ENCODE measurements at places on chromosomes 6 and 20.

- no peak for DNase-seq
Observed at GRCh38 chr6:157280157-157280556, 43.2 kb downstream of the TMEM242 start.

DNA sequence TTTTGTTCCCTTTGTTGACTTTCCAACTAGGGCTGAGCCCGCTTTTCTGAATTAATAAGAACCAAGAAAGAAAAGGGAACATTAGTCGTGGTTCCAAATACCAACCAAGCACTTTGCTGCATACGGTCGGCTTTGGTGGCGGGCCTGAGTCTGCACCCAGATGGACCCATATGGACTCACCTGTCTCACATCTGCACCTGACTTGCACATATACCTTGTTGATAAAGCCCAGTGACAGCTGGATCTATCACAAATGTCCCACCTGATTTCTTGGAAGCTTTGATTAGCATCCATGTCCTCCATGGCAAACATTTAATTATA lies 39.0 kb downstream of the TPD52L1 start:
- DNase-seq, result no peak

- DNase-seq, result no peak
Observed at GRCh38 chr6:159444056-159444760, 248.8 kb downstream of the SOD2 start.

DNA sequence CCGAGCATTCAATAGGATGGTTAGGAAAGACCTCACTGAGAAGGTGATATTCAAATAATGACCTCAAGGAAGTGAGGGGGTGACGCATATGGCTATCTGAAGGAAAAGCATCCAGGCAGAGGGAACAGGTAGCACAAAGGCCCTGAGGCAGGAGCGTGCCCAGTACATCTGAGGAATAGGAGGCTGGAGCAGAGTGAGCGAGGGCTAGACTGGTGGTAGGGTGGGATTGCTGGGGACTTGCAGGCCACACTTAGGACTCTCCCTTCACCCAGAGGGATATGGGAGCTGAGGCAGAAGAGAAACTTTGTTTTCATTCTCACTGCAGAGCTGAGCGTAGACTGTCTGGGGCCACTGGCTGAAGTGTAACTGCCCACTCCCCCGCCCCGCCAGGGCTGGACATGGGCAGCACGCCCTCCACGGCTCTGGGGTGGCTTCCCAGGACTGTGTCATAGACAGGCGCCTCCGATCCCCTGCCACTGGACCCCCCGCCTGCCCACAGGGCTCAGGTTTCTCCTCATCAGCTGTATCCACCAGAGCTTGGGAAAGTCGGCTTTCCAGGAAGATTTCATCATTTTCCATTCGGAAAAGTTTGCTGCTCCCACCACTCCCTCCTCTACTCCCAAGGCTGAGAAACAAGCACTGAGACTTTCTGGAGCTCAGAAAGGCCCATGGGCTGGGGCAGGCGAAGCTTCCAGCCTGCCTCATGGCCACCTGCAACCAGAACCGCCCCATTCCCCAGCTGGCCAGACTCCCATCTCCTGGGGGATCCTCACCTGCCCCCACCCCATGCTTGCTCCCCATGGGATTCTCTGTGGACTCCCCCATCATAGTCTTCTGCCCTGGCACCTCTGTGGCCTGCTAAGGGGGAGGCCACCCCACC lies 142.6 kb downstream of the MRPL14 start:
- DNase-seq, result no peak

- no peak for DNase-seq
Observed at GRCh38 chr6:7254980-7255835, 57.8 kb downstream of the SSR1 start.

DNA sequence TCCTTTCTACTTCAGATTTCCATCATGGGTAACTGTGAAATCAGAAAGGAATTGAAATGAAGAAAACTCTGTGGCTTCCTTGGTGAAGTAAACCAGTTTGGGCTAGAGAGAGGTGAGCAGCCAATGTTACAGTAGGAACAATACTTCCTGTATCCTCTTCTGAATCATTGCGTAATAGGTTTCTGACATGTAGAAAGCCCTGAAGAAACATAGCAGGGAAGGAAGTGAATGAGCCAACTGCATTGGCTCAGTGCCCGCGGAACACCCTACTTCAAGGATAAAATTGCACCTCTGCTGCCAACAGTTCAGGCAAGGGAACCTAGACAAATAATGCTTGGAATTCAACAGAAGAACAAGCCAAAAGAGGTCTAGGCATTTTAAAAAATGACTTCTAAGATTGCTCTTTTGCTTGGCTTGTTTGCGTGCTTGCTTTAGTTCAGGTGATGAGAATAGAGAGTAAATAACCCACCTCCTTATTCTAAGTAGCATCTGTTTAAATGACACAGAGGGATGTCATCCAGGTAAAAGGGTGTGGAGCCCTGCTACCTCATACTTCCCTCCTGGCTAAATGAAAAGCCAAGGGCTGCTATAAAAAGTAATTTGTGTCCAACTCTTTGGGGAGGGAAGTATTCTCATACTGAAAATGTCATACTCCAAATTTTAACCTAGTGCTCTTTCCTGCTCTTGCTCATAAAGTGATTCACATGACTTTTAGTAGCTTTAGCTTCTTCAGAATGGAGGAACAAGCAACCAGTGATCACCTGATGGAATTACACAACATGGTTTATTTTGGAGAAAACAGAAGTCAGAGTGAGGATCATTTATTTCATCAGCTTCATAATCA lies 30.0 kb upstream of the AKIRIN2 start:
- no peak for DNase-seq

DNA sequence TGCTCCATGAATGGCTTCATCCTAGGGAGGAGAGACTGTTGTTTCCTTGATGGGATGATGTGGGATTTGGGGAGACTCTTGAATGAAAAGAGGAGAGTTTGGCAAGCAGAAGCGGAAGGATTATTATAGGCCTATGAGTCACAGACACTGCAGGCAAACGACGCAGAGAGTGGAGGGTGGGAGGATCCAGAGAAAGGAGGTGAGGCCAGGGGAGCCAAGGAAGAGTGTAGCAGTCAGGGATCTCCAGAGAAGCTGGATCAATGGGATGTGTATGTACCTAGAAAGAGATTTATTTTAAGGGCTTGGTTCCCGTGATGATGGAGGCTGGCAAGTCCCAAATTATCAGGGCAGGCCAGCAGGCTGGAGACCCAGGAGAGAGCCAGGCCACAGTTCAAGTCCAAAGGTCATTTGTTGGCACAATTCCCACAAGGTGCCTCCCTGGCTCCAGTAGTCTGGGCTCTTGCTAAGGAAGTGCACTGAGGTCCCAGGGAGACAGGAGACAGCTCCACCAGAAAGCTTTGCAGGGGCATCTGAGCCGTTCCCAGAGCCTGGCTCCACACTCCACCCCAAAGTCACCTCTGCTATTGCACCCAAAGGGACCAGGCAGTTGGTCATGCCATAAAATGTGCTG lies 76.0 kb downstream of the ADTRP start:
- DNase-seq, result no peak

DNA sequence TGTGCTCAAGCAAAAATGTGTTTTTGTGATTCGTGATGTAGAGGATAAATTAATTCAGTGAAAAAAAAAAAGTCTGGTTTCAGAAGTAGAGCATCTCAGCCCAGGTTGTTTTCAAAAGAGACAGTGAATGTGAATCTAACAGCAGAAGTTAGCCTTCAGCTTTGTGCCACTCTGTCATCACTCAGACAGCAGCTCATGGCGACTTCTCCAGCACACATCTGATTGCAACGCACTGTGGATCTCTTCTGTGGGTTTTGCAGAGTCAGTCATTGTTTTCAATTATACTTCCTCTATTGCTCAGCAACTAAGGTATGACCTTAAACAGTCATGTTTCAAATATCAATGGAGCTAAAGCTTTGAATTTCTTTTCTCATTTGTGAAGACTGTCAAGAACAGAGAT lies 335.5 kb upstream of the POU3F2 start:
- DNase-seq, result no peak

DNA sequence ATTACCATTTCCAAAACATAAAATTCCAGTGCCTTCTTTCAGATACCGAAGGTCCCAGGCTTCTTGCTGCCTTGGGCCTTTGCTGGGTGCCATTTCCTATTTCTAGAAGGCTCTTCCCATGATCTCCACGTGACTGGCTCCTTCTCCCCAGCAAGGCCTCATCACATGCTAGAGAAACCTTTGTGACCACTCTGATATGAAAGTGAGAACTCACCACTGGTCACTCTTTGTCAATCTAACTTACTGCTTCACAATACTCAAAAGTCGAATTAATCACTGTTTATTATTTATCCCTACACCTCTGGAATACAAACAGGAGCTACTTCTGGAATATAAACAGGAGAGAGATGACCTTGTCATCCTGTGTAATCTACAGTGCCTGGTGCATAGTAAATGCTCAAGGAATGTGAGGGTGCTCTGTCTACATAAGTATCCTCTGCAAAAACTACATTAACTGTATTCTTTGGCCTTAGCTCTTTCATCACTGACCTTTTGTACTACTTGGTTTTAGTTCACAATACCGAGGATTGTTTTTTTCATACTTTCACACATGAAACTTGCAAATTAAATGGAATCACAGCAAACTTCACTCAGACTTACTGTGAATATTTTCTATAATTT lies 1.6 kb downstream of the STX7 start:
- DNase-seq, result no peak

DNA sequence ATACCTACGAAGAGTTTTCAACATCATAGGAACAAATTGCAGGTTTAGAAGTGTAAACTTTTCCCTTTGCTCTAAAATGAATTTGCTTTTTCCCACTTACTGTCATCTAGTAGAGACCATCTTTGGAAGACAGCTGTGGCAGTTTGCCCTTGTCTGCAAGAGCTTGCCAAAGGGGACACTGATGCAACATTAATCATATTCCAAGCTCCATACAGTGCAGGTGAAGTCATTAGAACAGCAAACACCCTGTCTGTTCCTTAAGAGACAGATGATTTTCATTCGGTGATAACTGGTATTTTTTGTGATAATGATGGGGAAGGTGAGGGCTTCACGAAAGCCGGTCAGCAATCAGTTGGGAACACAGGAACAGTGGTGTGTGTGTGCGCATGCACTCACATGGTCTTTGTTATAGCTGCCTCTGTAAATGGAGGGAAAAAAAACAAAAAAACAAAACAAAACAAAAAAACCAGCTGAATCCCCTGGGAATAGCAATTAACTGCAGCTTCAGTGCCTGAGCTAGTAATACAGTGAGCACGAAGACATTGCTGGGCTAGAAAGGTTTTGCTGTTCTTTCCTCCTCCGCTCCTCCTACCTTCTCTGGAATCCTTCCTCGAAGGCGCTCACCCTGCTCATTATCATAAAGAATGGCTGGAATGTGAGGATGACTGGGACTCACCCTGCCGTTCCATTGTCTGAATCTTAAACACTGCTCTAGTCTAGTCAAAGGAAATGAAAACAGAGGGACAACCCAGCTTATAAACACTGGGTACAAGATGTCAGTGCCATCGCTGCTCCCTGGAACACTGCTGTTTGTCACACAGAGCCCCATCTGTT lies 35.2 kb upstream of the KIF13A start:
- DNase-seq, result no peak

- peak; percentile 81 for DNase-seq
Observed at GRCh38 chr6:117482240-117483003, at the start of gene DCBLD1. TSS of gene DCBLD1 (plus strand) at chr6:117482674. CDS start at chr6:117482782, 108 bp downstream.

DNA sequence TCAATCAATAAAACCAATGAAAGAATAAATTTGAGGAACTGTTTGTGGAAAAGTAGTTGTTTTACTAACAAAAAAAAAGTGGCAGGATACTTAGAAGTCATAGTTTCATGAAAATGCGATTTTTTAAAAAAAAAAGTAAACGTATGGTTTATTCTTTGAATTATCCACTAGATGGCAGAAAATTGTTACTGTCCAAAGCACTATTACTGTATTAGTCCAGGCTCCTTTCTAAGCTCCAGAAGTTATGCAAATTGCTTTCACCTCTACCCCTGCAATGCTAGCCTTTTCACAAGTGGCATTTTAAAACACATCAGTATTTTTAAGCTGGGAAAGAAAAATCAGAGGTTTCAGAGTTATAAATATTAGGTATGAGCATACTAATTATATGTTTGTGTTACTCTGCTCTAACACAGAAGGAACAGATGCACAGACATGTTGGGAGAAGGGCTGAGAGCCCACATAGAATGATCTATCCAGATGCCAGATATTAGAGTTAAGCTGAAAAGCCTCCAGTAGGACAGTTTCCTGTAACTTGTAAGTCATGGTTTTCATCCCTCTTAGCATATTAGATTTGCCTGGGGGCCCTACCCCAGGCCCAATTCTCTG lies 63.9 kb downstream of the FHL5 start:
- DNase-seq, result no peak
